ENCODE measurements at places on chromosomes 7 and 10. TPM values are rescaled to one million over a fixed set of nuclear protein-coding genes. Genes with fewer than 3 reads are reported as not detected.

DNA sequence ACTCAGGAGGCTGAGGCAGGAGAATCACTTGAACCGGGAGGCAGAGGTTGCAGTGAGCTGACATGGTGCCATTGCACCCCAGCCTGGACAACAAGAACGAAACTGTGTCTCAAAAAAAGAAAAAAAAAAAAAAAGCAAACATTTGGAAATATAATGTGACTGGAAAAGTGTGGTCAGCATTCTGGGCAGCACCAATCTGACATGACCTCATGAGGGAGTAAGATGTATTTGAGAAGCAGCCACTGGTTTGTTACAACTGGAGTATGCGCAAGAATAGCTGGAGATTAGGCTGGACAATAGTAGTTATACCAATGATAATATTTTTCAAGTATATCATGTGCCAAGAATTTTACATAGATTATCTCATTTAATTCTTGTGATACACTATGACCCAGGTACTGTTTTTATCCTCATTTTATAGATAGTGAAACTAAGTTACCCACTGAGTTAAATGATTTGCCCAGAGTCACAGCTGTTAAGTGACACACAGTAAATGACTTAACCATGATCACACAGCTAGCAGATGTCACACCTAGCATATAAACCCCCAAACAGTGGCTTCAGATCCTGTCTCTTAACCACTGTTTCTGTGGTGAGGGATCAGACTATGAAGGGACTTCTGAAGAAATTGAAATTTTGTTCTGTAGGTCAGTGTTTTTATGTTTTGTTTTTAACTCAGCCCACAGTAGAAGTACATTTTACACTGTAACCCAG is 11.1 kb downstream of the MCU start:
- no peak for DNase-seq

DNA sequence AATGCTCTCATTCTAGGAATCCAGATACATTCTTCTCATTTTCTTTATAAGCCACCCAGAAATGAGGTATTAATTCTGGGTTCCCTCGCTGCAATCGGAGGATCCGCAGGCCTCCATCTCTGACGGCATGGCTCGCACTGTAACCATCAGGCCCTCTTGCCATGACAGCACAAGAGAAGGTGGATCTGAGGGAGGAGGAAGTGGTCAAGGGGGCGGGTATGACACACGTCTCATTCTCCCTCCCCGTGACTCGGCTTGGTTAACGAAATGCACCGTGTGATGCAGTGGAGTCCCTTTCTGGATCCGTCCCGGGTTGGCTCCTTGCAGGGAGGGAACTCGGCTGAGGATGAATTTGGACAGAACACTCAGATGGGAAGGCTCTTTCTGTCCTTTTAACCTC is 280.2 kb downstream of the TCERG1L start:
- no peak for DNase-seq

TUBAL3 gene
- total RNA-seq: not detected

WIPF3 gene
- 4.1 TPM for total RNA-seq

DNA sequence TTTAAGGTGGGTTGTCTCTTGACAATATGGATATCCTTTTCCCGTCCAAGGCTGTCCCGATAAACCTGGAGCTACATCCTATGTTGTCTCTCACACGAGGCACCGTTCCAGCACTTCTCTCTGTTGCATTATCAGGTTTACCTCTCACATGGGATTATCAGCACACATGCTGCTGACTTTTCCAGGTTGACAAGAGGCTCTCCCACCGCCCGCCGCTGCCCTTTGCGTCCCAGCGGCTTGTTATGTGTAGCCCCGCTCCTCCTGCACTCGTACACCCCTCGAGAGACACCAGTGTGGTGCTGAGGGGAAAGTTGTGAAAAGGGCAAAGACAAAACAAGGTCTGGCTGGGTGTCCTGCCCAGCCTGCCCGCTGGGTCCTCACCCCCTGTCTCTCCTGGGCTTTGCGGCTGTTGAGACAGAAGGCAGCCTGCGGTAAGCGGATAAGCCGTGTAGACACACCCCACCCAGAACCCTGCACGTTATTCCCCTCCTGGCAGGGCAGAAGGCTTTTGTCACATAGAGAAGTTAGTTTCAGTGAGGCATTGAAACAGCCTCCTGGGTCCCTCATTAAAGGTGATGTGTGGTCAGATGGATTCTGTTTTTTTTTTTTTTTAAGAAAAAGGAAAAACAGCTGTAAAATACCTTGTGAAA is 38.7 kb downstream of the UBE3C start:
- no peak for DNase-seq

DNA sequence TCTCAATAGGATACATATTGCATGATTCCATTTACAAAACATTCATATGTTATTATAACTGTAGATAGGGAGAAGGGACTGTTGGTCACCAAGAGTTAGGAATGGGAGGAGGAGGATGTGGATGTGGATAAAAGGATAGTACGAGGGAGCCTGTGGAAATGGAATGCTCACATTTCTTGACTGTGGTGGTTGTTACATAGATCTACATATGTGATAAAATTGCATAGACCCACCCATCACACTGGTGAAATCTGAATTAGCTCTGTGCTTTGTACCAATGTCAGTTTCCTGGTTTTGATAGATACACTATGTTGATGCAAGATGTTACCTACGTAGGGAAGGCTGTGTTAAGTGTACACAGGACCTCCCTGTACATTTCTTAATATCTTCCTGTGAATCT is 233.5 kb upstream of the MTPN start:
- no peak for DNase-seq

Data from frontal cortex (tissue), 4 donors.